ENCODE measurements at places on chromosomes 13 and 19.

- no peak for DNase-seq
Measured at GRCh38 chr19:1256646-1257474, 8.5 kb downstream of the MIDN start.

- no peak for DNase-seq
Measured at GRCh38 chr13:35712907-35713761, 236.6 kb upstream of the MAB21L1 start.

DNA sequence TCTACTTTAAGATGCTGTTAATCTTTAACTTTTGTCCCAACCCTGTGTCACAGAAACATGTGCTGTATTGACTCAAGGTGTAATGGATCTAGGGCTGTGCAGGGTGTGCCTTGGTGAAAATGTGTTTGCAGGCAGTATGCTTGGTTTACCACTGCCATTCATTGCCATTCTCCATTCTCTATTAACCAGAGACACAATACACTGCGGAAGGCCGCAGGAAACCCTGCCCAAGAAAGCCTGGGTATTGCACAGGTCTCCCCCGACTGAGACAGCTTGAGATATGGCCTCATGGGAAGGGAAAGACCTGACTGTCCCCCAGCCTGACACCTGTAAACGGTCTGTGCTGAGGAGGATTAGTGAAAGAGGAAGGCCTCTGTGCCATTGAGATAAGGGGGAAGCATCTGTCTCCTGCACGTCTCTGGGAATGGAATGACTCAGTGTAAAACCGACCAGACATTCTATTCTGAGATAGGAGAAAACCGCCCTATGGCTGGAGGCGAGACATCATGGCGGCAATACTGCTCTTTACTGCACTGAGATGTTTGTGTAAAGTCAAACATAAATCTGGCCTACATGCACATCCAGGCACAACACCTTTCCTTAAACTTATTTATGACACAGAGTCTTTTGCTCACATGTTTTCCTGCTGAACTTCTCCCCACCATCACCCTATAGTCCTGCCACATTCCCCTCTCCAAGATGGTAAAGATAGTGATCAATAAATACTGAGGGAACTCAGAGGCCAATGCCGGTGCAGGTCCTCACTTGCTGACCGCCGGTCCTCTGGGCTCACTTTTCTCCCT, 13.1 kb upstream of the ZNF888 start:
- DNase-seq, result no peak

GRCh38 chr13:60012488-60012887, 151.2 kb downstream of the DIAPH3 start:
- DNase-seq, result no peak

DNA sequence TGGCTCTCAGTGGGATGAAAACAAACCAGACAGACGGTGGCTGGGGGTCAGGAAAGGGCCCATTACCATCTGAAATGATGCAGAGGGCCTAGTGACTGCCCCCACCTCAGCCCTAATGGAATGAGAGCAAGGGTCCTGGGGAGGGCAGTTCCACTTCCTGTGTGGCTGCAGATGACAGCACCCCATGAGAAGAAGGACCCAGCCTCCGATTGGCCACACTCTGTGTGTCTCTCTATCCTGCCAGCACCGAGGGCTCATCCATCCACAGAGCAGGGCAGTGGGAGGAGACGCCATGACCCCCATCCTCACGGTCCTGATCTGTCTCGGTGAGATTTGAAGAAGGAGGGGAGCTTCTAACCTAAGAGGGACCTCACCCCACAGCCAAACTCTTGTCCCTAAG, 498 bp downstream of the LILRB1 start:
- DNase-seq, result no peak

DNA sequence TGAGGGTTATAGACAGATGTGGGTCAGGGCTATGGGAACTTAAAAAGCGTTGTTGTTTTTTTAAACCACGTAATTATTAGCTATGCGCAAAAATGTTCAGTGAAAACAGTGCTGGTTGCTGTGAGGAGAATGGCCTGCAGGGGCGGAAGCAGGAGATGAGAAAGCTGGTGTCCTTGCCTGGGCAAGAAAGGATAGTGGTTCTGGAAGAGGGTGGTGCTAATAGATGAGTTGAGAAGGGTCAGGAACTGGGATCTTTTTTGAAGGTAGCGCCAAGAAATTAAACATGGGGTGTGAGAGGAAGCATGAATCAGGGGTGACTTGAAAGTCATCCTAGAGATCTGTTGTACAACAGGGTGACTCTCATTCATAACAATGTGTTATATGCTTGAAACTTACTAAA, 4.8 kb upstream of the SMG9 start:
- DNase-seq, result no peak

DNA sequence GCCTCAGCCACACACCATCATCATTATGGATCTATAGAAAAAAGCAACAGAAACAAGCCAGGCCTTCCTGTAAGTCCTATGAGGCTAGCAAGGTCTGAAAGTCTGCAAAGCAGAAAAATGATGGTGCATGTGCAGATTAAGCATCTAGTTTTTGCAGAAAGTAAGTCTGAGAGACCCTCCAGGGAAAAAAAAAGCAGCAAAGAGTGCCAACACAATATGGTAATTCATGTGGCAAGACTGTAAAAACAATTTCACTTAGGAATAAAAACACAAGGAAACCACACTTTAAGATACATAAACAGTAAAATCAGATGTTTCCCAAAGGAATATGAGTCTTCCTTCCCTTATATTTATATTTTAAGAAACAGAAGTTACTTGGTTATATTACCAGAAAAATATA, 112.3 kb upstream of the FBXL3 start:
- no peak for DNase-seq
